NCI-H524 (cell line): ENCODE measurements at places on chromosomes 7 and 10.
A peak's percentile ranks its signal among the peaks of the same experiment; 100 is the strongest.

DNA sequence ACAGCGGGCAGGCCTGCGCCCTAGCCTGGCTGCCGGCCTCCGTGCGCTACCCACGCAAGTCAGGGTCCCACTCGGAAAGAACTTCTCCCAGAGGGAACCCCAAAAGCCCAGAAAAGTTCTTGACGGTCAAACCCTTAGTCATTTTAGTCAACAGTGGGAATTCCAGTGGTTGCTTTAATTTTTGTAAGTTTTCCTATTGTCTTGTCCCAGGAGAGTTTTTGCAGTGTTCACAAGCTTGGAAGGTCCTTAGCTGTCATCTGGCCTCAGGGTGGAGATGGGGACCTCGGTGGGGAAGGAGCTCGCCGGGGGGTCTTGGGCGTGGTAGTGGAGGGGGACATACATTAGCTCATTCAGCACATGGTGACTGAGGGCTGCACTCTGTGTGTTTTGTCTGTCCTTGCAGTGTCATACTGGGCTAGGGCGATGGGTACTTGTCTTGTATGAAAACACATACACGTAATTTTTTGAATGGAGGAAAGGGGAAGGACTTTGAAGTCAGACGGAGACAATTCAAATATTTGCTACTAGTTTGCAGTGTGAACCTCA lies 736 bp downstream of the MINDY4 start:
- DNase-seq: peak; percentile 30

DNA sequence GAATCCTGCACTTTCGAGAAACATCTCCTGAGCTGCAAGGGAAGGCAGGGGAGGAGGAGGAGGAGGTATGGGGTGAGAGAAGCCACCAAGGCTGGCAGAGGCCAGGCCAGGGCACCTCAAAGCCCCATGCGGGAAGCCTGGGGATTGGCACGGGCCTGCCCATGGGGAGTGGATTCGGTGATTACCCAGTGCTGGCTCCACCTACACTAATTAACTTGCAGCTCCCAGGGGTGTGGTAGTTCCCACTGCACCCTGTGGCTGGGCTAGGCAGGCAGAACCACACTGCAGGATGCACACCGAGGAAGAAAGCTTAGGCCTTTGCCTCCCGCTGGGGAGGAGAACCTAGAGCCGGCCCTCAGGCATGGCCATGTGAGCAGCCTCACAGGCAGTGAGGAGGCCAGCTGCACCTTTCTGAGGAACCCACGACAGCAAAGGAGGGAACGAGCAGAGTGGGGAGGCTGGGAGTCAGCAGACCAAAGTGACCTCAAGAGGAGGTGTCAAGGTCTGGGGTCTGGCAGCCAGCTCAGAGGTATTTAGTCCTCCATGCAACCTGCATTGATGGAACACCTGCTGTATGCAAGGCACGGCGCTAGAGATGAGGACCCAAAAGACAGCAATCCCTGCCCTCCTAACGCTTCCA lies 27.2 kb downstream of the GRID1 start:
- DNase-seq: no peak

DNA sequence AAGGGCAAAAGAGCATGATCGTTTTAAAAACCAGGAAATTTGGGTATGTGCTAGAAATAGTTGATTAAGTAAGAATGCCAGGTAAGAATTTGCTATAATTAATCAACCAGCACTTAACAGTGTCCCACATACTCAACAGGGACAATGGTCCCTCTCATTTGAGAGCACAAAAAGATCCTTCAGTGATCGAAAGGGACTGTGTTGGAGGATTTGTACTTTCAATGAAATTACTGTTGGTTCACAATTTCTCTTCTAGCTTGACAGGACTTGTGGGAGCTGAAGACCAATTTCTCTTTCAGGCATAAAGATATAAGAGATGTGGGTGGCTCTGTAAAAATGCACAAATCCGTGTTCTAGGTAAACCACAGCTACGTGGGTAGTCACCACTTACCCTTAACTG lies 12.5 kb upstream of the PLEKHS1 start:
- no peak for DNase-seq

GRCh38 chr10:31319602-31320549 lies 860 bp downstream of the ZEB1 start:
- DNase-seq: peak; percentile 20
